Esophagus squamous epithelium (tissue), 5 donors: ENCODE measurements at places on chromosomes 16 and 17.

DNA sequence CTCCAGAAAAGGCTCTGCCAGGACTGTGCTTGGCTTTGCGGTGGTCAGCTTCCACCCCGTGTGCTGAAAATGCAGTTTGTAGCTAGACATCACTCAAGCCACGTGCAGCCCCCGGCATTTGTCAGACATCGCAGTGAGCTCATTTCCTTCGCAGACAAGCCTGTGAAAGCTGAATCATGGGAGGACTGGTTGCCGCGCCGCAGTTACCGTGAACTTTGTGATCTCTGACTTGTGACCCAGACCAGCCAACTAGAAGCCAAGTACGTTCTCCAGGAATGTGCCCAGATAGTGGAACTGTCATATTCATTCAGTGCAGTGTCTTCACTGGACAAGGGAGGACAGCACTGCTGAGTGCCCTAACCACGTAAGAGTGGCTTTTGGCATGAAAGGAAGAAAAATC, 58.1 kb downstream of the NDE1 start:
- DNase-seq, result no peak

- no peak for DNase-seq
Measured at GRCh38 chr17:82246365-82247181, 17.7 kb downstream of the SLC16A3 start.

GRCh38 chr17:49926886-49927285, 42.1 kb upstream of the DLX4 start:
- DNase-seq, result no peak

DNA sequence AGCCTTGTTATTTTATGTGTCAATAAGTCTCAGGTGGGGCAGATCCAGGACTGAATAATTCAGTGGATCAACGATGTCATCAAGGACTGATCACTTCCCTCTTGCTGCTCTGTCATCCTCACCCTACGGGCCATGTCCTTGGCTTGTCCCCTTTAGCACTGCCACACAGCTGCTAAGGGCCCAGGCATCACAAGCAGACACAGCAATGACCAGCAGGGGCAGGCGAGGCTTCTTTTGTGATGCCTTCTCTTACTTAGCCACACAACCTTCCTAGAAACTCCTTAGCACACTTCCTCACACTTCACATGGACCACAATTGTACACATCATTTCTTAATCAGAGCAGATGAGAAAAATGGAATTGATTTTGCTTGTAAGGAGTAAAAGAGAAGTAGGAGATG, 356.3 kb upstream of the SOX9 start:
- DNase-seq, result no peak

GRCh38 chr16:85753559-85753958, 2.7 kb upstream of the C16orf74 start:
- no peak for DNase-seq

- no peak for DNase-seq
Measured at GRCh38 chr17:74452033-74452840, 14.2 kb upstream of the CD300A start.

DNA sequence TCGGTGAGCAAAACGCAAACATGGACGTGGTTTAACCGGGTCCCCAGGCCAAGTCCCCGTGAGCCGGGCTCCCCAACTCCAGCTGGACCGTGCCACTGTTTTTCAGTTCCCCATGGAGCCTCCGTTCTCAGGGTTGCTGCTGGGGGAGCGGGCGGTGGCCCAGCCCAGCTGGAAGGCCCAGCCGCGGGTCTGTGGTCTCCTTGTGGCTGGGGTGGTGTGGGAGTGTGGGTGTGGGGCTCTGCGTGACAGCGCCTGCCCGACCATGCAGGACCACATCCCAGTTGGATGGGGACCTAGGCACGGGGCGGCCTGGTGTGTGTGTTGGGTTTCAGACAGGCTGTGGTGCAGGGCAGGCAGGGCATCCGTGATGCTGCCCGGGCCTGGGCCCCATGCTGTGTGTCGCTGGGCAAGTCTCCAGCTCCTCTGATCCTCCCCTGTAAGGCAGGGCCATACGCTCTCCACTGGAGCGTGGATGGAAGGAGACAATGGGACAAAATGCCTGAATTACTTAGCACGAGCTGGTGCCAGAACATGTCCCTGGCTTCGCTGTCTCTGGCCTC, 40.3 kb downstream of the COX4I1 start:
- DNase-seq, result no peak

GRCh38 chr17:33980193-33980592, 274.9 kb upstream of the CCL2 start:
- DNase-seq, result no peak

DNA sequence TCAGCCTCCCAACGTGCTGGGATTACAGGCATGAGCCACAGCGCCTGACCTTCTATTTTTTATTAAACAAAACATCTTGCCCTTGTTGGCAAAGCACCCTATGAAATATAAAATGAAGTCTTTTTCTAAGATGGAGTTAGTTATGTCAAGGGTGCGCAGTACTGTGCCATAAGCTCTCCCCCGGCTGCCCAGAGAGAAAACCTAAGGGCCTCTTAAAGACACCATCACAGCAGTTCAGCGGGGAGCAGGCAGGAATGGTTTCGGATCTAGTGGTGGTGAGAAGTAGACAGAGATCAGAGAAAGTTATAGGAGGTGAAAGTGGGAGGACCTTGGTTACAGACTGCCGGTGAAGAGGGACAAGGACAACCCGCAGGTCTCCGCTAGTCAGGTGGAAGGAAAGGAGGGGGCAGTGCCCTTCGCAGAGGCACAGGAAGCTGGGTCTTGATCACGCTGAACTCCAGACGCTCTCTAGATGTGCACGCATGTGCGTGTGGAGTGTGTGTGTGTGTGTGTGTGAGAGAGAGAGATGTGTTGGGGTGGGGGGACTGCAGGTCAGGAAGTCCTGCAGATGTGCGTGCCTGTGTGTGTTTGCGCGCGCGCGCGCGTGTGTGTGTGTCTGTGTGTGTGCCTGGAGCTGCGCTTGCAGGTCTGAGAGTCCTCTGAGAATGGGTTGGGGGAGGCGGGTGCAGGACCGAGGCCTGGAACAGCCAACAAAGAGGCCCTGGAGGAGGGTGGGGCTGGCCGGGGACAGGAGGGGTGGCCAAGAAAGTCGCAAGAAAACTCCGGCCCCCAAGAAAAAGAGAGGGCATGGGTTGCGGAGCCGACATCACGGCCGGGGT, 748 bp upstream of the CMTM3 start:
- no peak for DNase-seq

- no peak for DNase-seq
Measured at GRCh38 chr16:88896238-88897070, 30.0 kb upstream of the PABPN1L start.

DNA sequence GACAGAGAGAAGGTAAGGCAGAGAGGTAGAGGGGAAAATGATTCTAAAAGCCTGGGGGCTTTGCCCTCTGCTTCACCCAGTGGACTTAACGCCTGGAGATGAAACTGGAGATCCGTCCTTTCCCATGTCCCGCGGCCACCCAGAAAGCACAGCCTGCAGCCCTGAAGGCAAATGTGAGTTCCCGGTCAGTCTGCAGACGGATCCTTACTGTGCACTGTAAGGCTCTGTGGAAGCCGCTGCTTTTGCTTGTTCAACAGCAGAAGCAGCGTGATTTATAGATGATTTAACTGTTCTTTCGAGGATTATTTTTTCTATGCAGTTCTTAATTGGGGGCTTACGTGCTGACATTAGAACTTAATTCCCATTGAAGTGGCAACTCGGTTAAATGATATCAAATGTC, 290.4 kb downstream of the FOXL1 start:
- no peak for DNase-seq

DNA sequence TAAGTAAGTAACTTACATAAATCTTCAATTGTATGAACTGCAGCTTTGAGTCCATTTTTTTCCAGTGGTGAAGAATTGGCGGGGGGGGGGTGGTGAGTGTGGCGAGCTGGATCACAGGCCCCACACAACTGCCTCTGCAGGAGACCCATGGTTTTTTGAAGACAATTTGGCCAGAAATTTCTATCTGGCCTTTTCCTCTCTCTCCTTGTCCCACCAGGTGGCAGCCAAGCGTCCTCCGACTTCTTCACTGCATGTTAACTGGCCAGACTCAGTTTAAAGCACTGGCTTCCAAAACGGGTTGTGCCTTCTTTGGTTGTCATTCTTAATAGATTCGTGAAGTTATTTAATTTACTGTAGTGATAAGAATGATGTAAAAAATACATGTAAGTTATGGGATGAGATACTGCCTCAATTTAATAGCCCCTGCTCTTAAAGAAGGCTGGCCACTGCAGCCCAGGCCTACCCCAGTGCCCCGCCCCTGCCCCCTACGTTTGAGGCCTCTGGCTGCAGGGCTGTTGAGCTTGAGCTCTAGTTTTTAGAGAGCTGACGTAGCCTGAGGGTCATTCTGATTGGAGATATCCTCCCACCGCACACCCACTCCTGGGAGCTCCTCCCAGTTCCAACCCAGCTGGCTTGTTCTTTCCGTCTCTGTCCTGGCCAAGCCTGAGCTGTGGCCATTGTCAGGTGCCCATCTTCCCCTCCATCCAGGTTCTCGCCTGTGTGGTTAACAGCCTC, 36.4 kb downstream of the AKAP1 start:
- no peak for DNase-seq

DNA sequence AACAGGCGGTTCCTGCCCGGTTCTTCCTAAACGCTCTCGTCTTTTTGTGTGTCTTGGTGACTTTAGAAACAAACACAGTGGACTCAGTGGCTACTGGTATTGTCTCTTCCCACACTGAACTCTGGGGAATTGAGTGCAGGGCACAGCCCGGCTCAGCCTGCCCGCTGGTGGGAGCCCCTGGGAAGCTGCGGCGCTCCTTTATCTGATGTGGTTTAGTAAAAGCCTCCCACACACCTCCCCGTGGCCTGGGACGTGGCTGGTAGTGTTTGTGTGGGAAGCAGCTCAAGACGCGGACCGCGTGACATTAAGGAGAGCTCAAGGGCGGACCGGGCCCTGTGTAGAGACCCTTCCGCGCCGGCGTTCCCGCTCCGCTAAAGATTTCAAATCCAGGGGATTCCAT, 55.4 kb upstream of the PVALEF start:
- no peak for DNase-seq

DNA sequence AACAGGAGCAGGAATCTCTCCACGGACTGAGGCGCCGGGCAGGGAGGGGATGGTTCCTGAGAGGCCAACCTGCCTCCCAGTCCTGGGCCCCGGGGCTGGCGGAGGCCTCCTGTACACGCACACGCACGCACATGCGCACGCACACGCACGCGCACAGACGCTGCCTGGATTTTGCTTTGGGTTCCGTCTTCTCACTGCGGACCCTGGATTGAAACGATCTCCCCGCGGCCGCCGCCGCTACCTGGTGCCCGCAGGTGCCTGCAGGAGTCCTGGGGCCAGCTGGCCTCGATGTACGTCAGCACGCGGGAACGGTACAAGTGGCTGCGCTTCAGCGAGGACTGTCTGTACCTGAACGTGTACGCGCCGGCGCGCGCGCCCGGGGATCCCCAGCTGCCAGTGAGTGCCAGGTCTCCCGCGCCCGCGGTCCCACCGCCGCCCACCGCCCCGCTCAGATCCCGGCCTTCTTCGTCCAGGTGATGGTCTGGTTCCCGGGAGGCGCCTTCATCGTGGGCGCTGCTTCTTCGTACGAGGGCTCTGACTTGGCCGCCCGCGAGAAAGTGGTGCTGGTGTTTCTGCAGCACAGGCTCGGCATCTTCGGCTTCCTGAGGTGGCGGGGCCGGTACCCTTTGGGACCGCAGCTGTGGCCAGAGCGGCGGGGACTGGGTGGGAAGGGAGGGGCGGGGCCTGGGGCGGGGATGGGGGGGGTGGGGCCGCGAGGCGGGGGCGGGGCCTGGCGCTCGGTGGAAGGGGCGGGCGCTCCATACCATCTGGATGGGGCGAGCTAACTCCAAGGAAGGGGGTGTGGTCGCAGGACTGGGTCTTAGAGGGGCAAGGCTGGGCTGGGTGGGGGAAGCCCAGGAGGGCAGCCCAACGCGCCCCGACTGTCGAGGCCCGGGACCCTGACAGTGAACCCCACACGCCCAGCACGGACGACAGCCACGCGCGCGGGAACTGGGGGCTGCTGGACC, 12.3 kb downstream of the CES4A start:
- DNase-seq, result no peak

DNA sequence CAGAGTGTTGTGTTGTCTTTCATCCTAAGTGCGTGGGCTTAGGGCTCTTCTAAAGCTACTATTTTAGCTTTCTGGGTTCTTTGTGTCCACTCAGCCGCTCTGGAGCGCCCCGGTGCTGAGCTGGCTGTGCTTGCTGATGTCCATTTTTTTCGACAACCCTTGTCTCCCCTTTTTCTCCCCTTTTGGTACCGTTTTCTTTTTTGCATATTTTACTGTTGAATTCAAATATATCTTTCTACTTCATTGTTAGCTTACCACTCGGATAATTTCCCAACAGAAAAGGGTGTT, 1.2 kb downstream of the SRRM2 start:
- no peak for DNase-seq

GRCh38 chr17:41784207-41784744, 2.2 kb downstream of the JUP start:
- DNase-seq, result no peak

- DNase-seq, result no peak
Measured at GRCh38 chr16:87657621-87658192, 55.4 kb downstream of the JPH3 start.

- DNase-seq, result no peak
Measured at GRCh38 chr17:71224824-71225575, 895.8 kb upstream of the SOX9 start.

- DNase-seq, result no peak
Measured at GRCh38 chr16:8943001-8943763, 20.5 kb downstream of the USP7 start.

GRCh38 chr16:82830944-82831343, 204.2 kb downstream of the CDH13 start:
- no peak for DNase-seq

DNA sequence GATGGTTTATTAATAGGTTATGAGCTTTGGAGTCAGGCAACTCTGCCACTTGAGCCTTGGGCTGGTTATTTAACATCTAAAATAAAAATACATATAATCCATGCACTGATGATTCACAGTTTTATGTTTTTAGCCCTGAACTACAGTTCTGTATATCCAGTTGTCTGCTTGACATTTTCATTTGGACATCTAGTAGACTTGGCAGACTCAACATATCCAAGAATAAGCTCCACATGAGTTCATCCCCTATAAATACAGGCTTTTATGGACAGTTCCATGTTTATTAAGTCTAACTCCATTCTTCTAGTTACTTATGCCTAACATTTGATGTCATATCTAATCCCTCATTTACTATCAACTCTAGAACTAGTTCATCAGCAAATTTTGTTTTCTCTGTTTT, 174.2 kb downstream of the KIF2B start:
- DNase-seq, result no peak

- DNase-seq, result no peak
Measured at GRCh38 chr17:82080048-82080788, 14.6 kb upstream of the DUS1L start.

DNA sequence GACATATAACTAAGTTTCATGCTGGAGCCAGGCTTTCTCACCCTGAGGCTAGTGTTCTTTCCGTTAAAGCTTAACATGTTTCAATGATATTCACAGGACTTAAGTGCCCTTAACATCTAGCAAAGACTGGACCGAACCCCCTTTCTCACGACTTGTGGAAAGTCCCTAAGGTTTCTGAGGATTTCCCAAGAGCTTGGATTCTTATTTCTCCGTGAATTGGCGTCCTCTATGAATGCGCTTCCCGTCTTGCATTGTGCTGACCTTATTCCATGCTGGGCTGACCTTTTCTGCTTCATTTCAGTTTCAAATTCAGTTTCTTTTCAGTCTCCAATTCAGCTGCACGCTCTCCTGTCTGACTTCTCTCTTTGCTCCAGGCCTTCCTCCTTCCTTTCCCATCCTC, 206.4 kb downstream of the HS3ST3A1 start:
- no peak for DNase-seq

- DNase-seq, result no peak
Measured at GRCh38 chr16:9054460-9054859, 37.0 kb upstream of the HAPSTR1 start.
